ENCODE measurements at places on chromosomes 12 and 14. TPM values are rescaled to one million over a fixed set of nuclear protein-coding genes. Genes with fewer than 3 reads are reported as not detected.

GRCh38 chr12:64560396-64561301, 49.6 kb upstream of the RASSF3 start:
- no peaks in the 10 kb centered on the region for H3K36me3 ChIP-seq
- DNase-seq, result no peak

The BEGAIN gene
- total RNA-seq, result 0.81 TPM

The SMCO2 gene
- total RNA-seq, result not detected

DNA sequence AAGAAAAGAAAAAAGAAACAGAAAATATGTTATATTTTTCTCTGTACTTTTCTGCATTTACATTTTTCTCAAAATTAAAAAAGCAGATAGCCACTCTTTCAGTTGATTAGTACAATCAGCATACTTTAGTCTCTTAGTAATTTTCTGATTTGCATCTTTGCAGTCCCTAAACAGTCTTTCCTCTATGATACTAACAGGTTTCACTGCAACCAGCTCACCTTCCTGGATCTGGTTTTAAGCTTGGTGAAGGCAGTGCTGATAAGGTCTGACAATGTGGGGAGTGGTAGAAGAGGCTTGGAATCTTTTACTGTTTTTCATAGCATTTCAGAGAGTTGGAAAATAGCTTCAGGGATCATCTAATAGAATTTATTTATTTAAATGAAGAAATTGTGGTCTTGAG, 457.6 kb downstream of the ZFP36L1 start:
- H3K27ac ChIP-seq, result no peak overlapping the region
- DNase-seq, result no peak
- H3K4me1 ChIP-seq, result no peaks in the 10 kb centered on the region
- H3K4me3 ChIP-seq, result no peak overlapping the region

GRCh38 chr12:29148911-29149690, at the start of gene FAR2:
FAR2 (plus strand) TSS chr12:29149278; CDS start chr12:29270450, 121,172 bp downstream.
- peak within 1 kb of the TSS; percentile 70 for H3K4me3 ChIP-seq
- H3K27me3 ChIP-seq, result peaks cover 28% of the 10 kb centered on the region
- DNase-seq, result peak; percentile 67

DNA sequence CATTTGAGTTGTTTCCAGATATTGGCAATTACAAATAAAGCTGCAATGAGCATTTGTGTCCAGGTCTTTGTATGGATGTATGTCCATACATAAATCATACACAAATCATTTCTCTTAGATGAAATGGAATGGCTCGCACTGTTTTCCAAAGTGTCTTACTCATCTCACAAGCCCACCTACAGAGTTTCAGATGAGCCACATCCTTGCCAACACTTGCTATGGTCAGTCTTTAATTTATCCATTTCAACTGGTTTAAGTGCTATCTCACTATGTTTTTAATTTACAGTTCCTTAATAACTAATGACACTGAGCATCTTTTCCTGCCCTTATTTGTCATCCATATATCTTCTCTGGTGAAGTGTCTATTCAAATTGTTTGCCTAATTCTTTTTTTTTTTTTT, 132.9 kb upstream of the DIO3 start:
- no peaks in the 10 kb centered on the region for H3K36me3 ChIP-seq
- no peak for DNase-seq
- H3K4me1 ChIP-seq, result no peaks in the 10 kb centered on the region
- no peak overlapping the region for H3K4me3 ChIP-seq
- H3K27ac ChIP-seq, result no peak overlapping the region

DNA sequence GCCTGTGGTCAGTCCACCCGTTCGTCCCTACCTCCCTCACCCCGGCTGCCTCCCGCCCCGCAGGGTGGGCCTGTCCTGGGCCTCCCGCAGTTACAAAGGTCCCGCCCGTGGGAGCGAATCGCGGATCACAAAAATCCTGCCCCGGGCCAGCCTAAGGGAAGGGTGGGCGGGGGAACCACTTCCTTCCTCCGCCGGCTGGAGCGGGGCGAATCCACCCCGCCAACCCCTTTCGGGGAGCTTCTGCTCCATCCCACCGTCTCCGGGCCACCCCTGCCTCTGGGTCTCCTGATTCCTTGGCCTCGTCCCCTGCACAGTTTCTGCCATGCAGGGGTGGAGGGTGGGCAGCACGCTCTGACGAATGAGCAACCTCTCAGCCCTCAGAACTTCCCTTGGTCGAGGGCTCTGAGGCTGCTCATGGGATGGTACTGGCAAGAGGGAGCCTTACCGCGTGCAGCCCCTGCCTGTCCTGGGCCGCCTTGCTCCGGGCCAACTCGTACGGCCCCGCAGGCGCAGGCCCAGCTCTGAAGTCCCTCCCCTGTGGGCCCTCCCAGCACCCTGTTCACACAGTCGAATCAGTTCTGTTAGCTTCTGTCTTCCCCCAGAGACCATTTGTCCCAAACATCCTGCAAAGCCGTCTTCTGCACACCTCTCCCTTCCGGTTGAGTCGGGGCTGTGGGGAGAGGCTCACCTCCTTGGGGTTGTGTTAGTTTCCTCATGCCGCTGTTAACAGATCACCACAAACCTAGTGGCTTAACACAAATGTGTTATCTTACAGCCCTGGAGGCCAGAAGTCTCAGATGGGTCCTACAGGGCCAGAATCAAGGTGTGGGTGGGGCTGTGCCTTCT, 589 bp upstream of the HVCN1 start:
- H3K4me1 ChIP-seq, result no peaks in the 10 kb centered on the region
- peaks cover 20% of the 10 kb centered on the region for H3K27me3 ChIP-seq
- peak overlapping the region; percentile 25 for H3K27ac ChIP-seq
- H3K36me3 ChIP-seq, result no peaks in the 10 kb centered on the region
- peak overlapping the region; percentile 75 for H3K4me3 ChIP-seq

- H3K4me1 ChIP-seq, result no peaks in the 10 kb centered on the region
- no peak for DNase-seq
Measured at GRCh38 chr12:75628511-75628910, 117.1 kb upstream of the KRR1 start.

The KERA gene
- total RNA-seq, result 0.17 TPM

DNA sequence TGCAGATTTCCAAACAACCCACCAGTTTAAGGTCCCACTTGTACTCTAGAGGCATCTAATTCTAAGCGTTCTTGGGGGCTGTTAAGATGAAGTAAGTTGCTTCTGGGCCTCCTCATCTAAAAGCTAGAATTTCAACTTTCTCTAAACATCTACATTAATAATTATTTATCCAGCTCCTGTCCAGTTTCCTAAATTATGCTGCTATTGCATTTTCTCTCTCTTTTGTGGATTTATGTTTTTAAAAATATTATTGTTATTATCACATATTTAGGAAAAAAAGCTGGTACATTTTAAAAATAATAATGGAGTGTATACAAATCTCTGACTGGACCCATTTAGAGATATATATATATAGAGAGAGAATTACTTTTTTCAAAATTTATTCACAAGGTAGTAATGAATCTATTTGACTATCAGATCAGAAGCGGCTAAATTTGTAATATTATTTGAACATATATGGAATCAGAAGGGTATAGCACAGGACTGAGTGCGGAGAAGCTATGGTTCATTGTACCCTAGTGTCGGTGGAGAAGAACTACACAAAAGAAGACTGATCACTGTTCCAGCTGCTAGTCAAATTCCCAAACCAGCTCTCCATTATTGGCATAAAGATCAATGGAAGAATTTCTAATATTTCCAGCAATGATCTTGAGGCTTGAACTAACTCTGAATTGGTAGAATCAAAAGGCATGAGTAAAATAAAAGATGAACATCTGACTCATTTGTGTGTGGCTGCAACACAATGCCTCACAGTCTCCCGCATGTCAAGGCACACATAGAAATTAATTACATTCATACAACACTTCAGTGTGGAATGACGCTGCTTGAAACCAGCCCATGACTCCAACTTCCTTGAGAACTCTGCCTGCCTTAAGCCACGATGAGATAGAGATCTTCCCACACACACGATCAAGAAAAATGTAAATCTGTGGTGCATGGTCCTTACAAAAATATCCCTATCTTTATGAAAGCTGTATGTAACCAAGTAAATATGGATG, 433.4 kb upstream of the OR4E1 start:
- H3K4me1 ChIP-seq, result no peaks in the 10 kb centered on the region
- DNase-seq, result no peak

The CYP46A1 gene
- 0.98 TPM for total RNA-seq

DNA sequence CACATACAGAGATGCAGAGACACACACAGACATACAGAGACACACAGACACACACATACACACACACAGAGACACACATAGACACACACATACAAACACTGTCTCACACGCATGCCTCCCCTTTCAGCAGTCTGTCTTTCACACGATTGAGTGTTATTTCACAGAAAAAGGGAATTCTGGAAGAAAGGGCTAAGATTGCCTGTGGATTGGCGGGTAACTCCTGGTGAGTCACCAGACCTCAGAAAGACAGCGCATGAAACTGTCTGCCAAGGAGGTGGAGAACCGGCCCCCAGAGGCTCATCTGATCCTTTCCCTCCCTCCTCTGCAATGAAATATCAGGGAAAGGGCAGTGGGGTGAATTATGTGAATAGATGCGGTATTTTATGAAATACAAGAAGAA, 127.2 kb upstream of the GSC start:
- no peaks in the 10 kb centered on the region for H3K27me3 ChIP-seq
- H3K36me3 ChIP-seq, result no peaks in the 10 kb centered on the region
- H3K27ac ChIP-seq, result no peak overlapping the region
- no peak overlapping the region for H3K4me3 ChIP-seq
- DNase-seq, result peak; percentile 65

The A2ML1 gene
- 0.28 TPM for total RNA-seq

GRCh38 chr14:87491816-87492215, 501.2 kb downstream of the GALC start:
- no peaks in the 10 kb centered on the region for H3K36me3 ChIP-seq
- H3K27me3 ChIP-seq, result no peaks in the 10 kb centered on the region
- H3K4me1 ChIP-seq, result no peaks in the 10 kb centered on the region
- no peak overlapping the region for H3K4me3 ChIP-seq

DNA sequence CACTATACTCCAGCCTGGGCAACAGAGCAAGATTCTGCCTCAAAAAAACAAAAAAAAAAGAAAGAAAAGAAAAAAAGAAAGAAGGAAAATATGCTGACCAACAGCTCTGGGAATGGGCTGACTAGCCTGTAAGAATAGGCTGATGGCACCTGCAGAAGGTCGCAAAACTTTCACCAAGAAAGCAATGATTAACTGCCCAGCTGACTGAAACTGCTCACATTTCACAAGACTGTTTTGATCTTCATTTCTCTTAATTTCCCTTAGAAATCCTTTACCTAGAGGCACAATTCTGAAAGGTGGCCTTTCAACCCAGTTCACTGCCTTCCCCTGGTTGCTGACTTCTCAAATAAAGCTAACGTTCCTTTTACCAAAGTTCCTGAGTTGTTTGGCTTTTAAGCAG, 12.4 kb downstream of the BEST3 start:
- H3K27me3 ChIP-seq, result no peaks in the 10 kb centered on the region
- H3K4me1 ChIP-seq, result peaks cover 69% of the 10 kb centered on the region
- peak overlapping the region; percentile 84 for H3K27ac ChIP-seq
- H3K4me3 ChIP-seq, result no peak overlapping the region

The PTPRQ gene
- total RNA-seq, result 0.91 TPM

The FGF23 gene
- total RNA-seq, result not detected

The RCOR1 gene
- total RNA-seq, result 11.6 TPM

- H3K4me1 ChIP-seq, result no peaks in the 10 kb centered on the region
- H3K36me3 ChIP-seq, result no peaks in the 10 kb centered on the region
- H3K4me3 ChIP-seq, result no peak overlapping the region
- no peak for DNase-seq
- no peak overlapping the region for H3K27ac ChIP-seq
Measured at GRCh38 chr12:4135919-4136605, 137.5 kb upstream of the CCND2 start.

GRCh38 chr12:43072431-43072830, 479.6 kb downstream of the ADAMTS20 start:
- H3K27me3 ChIP-seq, result no peaks in the 10 kb centered on the region
- H3K4me3 ChIP-seq, result no peak overlapping the region
- no peaks in the 10 kb centered on the region for H3K4me1 ChIP-seq
- no peak overlapping the region for H3K27ac ChIP-seq
- DNase-seq, result no peak

DNA sequence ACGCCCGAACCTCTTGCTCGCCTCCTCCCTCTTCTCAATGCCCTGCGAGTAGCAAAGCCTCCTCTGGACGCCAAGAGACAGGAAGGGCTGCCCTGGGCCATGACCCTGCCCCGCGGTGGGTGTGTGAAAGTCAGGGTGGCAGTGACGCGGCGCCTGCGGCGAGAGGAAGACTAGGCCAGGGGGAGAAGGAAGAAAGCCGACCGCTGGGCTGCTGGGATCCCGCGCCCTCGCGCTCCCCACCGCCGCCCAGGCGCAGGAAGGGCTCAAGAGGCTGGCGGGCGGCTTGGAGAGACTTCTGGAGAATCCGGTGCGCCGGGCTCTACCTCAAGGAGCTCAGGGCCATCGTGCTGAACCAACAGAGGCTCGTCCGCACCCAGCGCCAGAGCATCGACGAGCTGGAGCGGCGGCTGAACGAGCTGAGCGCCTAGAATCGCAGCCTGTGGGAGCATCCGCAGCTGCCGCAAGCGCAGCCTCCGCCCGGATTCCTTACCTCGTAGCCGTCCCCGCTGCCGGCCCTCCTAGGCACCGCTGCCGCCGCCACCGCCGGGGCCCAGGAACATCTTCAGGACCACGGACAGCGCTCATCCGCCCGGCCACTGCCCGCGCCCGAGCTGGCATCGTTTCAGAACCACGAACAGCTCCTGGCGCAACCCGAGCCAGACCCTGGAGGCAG, 105.0 kb upstream of the PRB2 start:
- no peaks in the 10 kb centered on the region for H3K27me3 ChIP-seq
- H3K4me3 ChIP-seq, result no peak overlapping the region

The GSC gene
- 0.94 TPM for total RNA-seq

The KLRC2 gene
- total RNA-seq, result not detected

- no peaks in the 10 kb centered on the region for H3K36me3 ChIP-seq
- no peak overlapping the region for H3K4me3 ChIP-seq
- DNase-seq, result peak; percentile 69
- H3K27me3 ChIP-seq, result no peaks in the 10 kb centered on the region
- H3K27ac ChIP-seq, result no peak overlapping the region
Measured at GRCh38 chr12:77231501-77231918, 166.1 kb upstream of the E2F7 start.

DNA sequence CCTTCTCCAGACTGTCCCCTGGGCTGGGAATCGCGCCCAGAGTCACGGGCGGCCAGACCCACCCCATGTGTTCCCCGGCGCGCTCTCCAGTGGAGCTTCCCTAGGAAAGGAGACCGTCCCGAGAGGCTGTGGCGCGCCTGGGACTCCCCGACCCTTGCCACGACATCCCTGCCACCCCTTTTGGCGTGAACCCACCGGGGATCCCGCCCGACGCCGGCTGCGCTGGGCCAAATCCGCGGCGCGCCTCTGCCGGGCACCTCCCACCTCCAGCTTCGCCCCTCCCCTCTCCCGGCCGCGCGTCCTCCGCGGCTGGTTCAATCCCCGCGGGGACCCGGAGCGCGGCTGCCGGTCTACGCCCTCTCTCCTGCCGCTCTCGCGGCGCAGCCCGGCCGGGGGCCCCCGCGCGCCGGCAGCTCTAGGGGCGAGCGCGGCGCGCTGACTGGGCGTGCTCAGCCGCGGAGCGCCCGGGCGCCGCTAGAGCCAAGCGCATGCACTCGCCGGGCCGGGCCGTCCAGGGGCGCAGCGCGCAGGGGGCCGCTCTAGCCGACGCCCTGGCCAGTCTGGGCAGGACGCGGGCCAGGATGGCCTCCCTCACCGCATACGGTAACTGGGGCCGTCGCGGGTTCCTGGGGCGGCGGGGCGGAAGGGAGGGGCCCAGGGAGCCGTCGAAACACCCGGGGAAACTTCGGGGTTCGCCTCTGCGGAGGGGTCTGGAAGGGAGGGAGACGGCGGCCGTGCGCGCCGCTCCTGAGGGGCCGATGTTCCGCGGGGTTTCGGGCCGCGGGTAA, 77.4 kb upstream of the ANO4 start:
- peak overlapping the region; percentile 25 for H3K4me3 ChIP-seq
- DNase-seq, result no peak
- H3K27ac ChIP-seq, result no peak overlapping the region
- no peaks in the 10 kb centered on the region for H3K4me1 ChIP-seq

The BEST3 gene
- 181 TPM for total RNA-seq

The FAM90A1 gene
- not detected for total RNA-seq

The NID2 gene
- total RNA-seq, result 5.4 TPM

The SLCO1B3 gene
- not detected for total RNA-seq

The HCAR3 gene
- total RNA-seq, result not detected

The LRRIQ1 gene
- not detected for total RNA-seq
